Midbrain (tissue), 1 donor: ENCODE measurements at places on chromosomes 7 and 10.

GRCh38 chr10:124153023-124153826 is 59.8 kb upstream of the CHST15 start:
- no peak for DNase-seq

- no peak for DNase-seq
Measured at GRCh38 chr7:98126311-98127142, 19.9 kb downstream of the LMTK2 start.

GRCh38 chr7:48262606-48263310 is 91.5 kb downstream of the ABCA13 start:
- DNase-seq: no peak

- no peak for DNase-seq
Measured at GRCh38 chr7:129853661-129854268, 99.0 kb downstream of the UBE2H start.
